A549 treated with ZK216348 at 1 μM for 4 hours (cell line): ENCODE measurements at places on chromosomes 5 and 9. TPM values are rescaled to one million over a fixed set of nuclear protein-coding genes. Genes with fewer than 3 reads are reported as not detected.

IRX1 gene
- total RNA-seq = not detected in 5 replicates

DDX4 gene
- total RNA-seq = not detected in 5 replicates

FREM1 gene
- total RNA-seq = not detected in 5 replicates

HMMR gene
- total RNA-seq = 16.3 to 31.5 TPM (median 26.2 TPM) in 5 replicates

NDST1 gene
- 40.4 to 72.8 TPM (median 62.6 TPM) in 5 replicates for total RNA-seq

PTPDC1 gene
- total RNA-seq = 3.2 to 4.7 TPM (median 4.4 TPM) in 5 replicates

PCDHB10 gene
- not detected in 5 replicates for total RNA-seq

FBN2 gene
- 12.9 to 22.2 TPM (median 18.6 TPM) in 5 replicates for total RNA-seq

IL5 gene
- not detected in 5 replicates for total RNA-seq

ANKRD33B gene
- total RNA-seq = 8.5 to 15.0 TPM (median 11.3 TPM) in 5 replicates

KLF4 gene
- 19.6 to 24.4 TPM (median 20.6 TPM) in 5 replicates for total RNA-seq

RABEPK gene
- total RNA-seq = 35.4 to 44.3 TPM (median 39.6 TPM) in 5 replicates

PCDHGA9 gene
- 0.09 TPM in 1 of 5 replicates, not detected in the others for total RNA-seq
